ENCODE measurements at places on chromosomes 12 and 14. TPM values are rescaled to one million over a fixed set of nuclear protein-coding genes. Genes with fewer than 3 reads are reported as not detected.

TRIP11 gene
- total RNA-seq = 49.3 TPM

RNASE2 gene
- not detected for total RNA-seq

CHFR gene
- 15.0 TPM for total RNA-seq

EPYC gene
- not detected for total RNA-seq

POC1B gene
- total RNA-seq = 6.2 TPM

KRT82 gene
- total RNA-seq = not detected
